Ovary (tissue), 10 donors: ENCODE measurements at places on chromosomes 5 and 9. TPM values are rescaled to one million over a fixed set of nuclear protein-coding genes. Genes with fewer than 3 reads are reported as not detected.

Gene SLC28A3
- total RNA-seq = 9.0 TPM

DNA sequence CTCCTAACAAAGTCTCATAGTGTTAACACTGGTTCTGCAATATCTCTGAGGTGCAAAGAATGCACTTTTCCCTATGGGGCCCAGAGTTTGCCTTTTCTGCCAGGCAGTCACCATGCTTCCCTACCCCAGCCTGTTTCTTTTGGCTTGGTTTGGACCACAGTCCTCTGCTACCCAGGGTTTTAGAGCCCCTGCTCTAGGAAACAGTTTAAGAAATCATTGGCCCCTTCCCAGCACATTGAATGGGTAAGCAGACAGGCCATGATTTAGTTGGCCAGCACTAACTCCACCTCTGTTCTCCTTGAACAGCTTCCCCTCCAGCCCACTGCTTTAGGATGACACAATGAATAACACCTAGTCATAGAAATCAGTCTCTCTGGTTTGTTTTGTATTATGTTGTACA lies 73.2 kb downstream of the UBAP1 start:
- no peak for DNase-seq

DNA sequence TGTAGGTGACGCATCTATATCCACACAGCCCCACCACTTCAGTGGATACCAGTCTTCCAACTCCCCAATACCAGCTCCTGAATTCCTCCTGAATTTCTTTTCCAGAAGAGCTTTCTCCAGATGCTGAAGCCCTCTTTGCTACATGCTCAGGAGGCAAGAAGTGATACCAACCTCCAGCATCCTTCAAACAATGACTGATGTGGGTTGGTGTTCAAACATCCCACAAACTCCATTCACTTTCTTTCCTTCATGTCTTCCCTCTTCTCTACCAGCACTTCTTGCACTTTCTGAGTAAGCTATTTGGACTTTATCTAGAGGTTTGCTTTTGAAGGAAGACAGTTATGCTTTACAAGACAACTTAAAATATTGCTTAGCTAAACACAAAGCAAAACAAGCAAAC lies 179.9 kb upstream of the RORB start:
- DNase-seq = no peak

Gene GRK6
- total RNA-seq = 24.8 TPM

Gene SHISAL2B
- total RNA-seq = not detected
